ENCODE measurements at places on chromosomes 4 and X.
A peak's percentile ranks its signal among the peaks of the same experiment; 100 is the strongest.

DNA sequence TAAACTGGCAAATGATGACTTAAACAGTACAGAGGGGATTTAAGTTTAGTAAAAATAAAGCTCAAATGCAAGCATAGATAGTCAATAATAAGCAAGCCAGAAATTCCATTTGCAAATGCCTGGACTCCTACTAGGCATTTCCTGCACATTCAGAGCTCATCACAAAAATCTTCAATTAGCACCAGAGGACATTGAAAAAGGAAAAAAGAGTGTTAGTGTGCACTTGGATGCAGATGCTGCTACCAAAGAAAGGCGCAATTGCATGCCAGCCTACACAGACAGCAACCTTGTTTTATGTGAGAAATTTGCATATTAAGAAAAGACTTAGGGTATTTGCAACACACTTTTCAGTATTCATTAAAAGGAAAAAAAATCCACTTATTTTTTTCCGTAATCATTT lies 282.1 kb downstream of the GRIA2 start:
- H3K4me3 ChIP-seq: no peak overlapping the region
- DNase-seq: no peak
- no peaks in the 10 kb centered on the region for H3K36me3 ChIP-seq
- H3K27ac ChIP-seq: no peak overlapping the region
- H3K27me3 ChIP-seq: no peaks in the 10 kb centered on the region
- no peaks in the 10 kb centered on the region for H3K4me1 ChIP-seq

GRCh38 chrX:134469486-134469885 lies 9.5 kb downstream of the HPRT1 start:
- no peak overlapping the region for H3K4me3 ChIP-seq
- no peaks in the 10 kb centered on the region for H3K4me1 ChIP-seq
- no peaks in the 10 kb centered on the region for H3K27me3 ChIP-seq
- no peak for DNase-seq
- H3K27ac ChIP-seq: no peak overlapping the region

GRCh38 chr4:60296386-60296785 lies 903.7 kb upstream of the ADGRL3 start:
- H3K36me3 ChIP-seq: no peaks in the 10 kb centered on the region
- H3K27ac ChIP-seq: no peak overlapping the region
- DNase-seq: no peak
- no peak overlapping the region for H3K4me3 ChIP-seq
- no peaks in the 10 kb centered on the region for H3K4me1 ChIP-seq
- no peaks in the 10 kb centered on the region for H3K27me3 ChIP-seq

GRCh38 chrX:10471418-10471817 lies 149.0 kb downstream of the MID1 start:
- H3K27me3 ChIP-seq: no peaks in the 10 kb centered on the region
- no peak overlapping the region for H3K27ac ChIP-seq
- H3K36me3 ChIP-seq: peaks cover 15% of the 10 kb centered on the region
- H3K4me1 ChIP-seq: peaks cover 14% of the 10 kb centered on the region
- H3K4me3 ChIP-seq: no peak overlapping the region

DNA sequence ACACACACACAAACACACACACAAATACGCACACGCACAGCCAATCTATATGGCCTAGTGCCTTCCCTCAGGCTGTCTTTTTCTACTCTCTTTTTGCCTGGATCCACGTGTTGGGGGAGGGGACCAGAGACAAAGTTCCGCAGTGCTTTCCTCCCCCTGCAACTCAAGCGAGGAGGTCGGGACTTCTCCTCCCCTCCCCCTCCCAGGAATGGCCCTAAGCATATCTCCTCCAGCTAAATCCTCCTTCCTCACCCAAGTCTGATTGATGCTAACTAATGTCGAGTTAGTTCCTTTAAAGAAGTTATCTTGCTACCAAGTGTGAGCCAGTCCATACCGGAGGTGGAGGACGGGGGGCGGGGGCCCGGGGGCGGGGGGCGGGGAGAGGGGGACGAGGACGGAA lies 141.2 kb upstream of the ZIC3 start:
- H3K36me3 ChIP-seq: no peaks in the 10 kb centered on the region
- no peaks in the 10 kb centered on the region for H3K4me1 ChIP-seq
- H3K27me3 ChIP-seq: no peaks in the 10 kb centered on the region
- H3K4me3 ChIP-seq: no peak overlapping the region

DNA sequence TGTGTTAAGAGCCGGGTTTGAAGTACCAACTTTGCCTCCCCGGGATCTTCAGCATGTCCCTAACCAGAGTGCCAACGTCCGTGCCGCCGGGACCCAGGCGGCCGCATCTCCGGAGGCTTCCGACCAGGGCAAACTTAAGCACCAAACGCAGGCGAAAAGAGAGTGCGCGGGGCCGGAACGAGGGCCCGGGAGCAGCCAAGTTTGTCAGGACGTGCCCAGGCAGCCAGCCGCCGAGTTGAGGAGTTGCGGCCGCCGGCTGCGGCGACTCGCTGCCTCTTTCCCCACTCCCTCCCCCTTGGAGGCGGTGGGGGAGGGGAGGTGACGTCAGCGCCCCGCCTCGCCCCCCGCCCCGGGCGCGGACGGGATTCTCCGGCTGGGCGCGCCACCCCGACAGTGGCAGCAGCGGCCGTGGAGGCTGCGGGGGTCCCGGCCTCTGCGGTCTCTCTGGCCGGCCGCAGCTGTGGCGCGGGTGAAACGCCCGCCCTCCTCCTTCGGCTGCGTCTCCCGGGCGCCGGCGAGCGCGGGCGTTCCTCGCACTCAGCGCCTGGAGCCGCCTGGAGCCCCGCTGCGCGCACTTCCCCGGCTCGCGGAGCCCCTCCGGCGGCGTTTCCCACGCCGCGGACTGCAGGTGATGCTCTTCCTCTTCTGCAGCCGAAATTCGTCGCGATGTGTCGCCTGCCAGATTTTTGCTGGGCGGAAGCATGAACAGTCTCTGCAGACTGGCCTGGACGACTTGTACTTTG lies 2.9 kb upstream of the FAT1 start:
- H3K4me3 ChIP-seq: peak overlapping the region; percentile 83
- peaks cover 30% of the 10 kb centered on the region for H3K4me1 ChIP-seq
- H3K27me3 ChIP-seq: no peaks in the 10 kb centered on the region
- peak; percentile 85 for DNase-seq
- peak overlapping the region; percentile 92 for H3K27ac ChIP-seq

DNA sequence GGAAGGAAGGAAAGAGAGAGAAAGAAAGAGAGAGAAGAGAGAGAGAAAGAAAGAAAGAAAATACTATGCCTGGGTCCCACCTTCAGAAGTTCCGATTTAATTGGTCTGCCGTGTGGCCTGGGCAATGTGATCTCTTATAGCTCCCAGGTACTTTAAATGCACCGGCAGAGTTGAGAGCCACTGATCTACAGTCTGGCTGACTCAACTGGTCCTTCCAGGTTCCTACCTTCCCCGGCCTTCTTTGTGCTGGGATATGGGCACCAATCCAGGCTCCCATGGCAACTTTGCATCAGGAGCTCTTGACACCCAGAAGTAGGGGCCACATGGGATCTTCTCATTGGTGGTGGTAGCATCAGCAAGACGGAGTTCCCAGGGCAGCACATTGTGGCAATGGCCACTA lies 186.5 kb upstream of the ATP6AP2 start:
- no peak overlapping the region for H3K4me3 ChIP-seq
- no peak for DNase-seq
- no peaks in the 10 kb centered on the region for H3K36me3 ChIP-seq

DNA sequence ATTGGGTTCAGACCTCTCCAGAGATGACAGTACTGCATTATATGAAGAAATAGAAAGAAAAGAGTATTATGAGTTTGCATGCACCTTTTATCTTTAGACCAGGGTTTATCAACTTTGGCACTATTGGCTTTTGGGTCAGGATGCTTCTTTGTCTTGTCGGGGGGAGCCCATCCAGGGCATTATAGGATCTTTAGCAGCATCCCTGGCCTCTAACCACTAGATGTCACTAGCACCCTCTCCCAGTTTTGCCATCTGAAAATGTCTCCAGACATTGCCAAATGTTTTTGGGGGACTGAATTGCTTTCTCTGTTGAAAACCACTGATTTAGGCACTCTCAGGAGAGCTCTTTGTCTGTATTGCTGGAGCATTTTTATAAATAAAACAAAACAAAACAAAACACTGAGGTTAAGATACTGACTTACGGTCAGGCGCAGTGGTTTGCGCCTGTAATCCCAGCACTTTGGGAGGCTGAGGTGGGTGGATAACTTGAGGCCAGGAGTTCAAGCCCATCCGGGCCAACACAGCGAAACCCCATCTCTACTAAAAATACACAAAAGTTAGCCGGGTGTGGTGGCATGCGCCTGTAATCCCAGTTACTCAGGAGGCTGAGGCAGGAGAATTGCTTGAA lies 23.6 kb downstream of the CA5B start:
- no peaks in the 10 kb centered on the region for H3K27me3 ChIP-seq
- no peak overlapping the region for H3K27ac ChIP-seq
- no peaks in the 10 kb centered on the region for H3K36me3 ChIP-seq
- peak; percentile 8 for DNase-seq

GRCh38 chrX:26871967-26872366 lies 591.2 kb downstream of the PPP4R3C start:
- no peak overlapping the region for H3K27ac ChIP-seq
- H3K4me3 ChIP-seq: no peak overlapping the region
- no peaks in the 10 kb centered on the region for H3K36me3 ChIP-seq
- no peak for DNase-seq
